Stimulated activated CD8-positive, alpha-beta memory T cell treated with anti-CD3 and anti-CD28 coated beads, Interleukin-7, amount 100 ng/mL, for 48 hours (primary cell): ENCODE measurements at places on chromosomes 12 and 14.

DNA sequence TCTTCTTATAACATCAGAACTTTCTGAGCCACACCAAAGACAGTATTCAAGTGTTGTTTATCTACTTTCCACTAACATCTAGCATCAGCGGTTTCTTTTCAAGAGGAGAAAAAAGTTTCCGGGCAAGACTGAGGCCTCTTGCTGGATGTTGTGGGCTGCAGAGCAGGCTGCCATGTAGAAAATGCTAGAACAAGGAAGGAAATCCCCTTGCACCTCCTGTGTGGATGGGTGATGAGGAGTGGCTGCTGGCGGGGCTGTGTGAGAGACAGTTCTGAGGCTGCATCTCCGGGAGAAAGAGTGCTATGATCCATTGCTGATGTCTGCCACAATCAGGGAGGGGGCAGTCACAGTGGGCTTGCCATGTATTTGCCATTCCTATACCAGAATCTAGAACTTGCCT, 37.8 kb upstream of the PPP1CC start:
- DNase-seq, result no peak

- DNase-seq, result no peak
Observed at GRCh38 chr12:49983892-49984291, 11.1 kb downstream of the AQP6 start.

- no peak for DNase-seq
Observed at GRCh38 chr14:102900631-102901571, 21.6 kb upstream of the AMN start.

DNA sequence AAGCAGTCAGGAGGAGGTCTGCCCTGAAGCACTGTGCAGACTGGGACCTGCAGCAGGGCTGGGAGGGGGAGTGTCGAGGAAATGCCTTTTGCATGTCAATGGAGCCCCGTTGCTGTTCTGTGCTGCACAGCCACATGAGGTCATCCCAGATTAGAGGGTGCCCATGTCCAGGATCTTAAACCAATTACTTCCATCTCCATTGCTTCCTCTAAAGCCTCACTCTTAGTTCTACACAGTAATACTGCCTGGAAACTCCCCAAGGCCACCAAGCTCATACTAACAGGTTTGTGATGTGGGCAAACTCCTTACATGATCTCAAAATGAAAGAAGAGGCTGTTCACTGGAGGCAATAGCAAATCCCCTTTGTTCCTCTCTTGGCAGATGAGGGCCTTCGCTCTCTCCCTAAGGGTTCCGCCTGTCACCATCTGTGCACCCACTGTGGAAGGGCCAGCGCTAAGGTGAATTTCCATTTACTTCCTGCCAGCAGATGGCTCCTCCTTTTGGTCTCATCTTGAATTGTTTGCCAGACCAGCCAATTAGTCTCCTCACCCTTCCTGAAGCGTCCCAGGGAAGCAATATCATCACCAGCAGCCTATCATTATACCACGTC, 35.4 kb upstream of the LTA4H start:
- DNase-seq, result no peak

- DNase-seq, result no peak
Observed at GRCh38 chr12:110688446-110689280, at the start of gene HVCN1. TSS of gene HVCN1 (minus strand) at chr12:110689115. CDS start at chr12:110683245, 5,870 bp downstream.

- no peak for DNase-seq
Observed at GRCh38 chr12:117774941-117775775, 193.6 kb downstream of the KSR2 start.

DNA sequence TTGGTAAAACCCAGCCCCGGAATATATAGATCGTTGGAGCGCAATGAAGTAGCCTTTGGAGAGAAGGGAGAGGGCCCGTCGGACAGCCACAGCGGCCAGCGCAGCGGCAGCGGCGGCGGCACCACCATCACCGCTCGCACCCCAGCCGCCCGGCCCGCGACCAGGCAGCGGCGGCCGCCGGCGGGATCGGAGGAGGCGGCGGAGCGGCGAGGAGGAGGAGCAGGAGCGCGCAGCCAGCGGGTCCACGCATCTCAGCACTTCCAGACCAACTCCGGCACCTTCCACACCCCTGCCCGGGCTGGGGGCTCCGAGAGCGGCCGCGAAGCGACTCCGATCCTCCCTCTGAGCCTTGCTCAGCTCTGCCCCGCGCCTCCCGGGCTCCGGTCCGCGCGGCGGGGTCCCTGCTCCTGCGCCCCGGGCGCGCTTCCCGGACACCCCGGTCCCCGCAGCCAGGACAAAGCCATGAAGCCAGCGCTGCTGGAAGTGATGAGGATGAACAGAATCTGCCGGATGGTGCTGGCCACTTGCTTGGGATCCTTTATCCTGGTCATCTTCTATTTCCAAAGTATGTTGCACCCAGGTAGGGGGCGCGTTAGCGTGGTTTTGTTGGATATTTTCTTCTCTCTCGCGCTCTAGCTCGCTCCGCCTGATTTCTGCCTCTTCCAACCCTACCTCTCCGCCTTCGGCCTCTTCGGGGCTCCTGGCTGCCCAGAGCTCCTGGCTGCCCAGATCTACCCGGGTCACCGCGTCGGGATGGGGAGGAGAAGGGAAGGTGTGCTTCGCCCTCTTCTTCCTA, 400 bp downstream of the CHST11 start:
- no peak for DNase-seq

DNA sequence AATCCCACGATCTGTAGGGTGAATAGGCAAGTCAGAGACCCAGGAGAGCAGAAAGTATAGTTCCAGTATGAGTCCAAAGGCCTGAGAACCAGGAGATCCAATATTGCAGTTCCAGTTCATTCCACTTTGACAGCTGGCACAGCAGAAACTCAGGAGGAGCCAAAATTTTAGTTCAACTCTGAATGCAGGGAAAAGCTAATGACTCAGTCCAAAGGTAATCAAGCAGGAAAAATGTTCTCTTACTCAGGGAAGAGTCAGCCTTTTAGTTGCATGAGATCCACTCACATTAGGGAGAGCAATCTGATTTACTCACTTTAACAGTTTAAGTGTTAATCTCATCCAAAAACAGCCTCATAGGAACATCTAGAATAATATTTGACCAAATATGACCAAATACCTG, 130.2 kb upstream of the LRFN5 start:
- DNase-seq, result no peak

DNA sequence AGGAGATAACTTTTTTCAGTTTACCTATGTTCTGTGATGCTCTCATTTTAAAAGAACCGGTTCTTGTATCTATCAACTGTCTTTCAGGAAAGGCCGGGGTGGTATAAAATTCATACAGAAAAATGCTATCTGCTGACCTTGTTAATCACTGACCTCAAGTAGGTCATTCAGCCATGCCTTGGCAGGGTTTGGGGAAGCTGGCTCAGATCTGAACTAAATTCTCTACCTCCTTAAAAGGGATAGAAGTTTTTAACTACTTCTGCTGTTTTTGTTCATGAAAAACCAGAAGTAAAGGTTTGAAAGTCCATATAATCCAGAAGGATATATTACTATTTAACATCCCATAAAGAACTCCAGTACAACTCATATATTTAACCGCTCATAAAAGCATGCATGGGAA, 10.1 kb downstream of the MYRFL start:
- no peak for DNase-seq

DNA sequence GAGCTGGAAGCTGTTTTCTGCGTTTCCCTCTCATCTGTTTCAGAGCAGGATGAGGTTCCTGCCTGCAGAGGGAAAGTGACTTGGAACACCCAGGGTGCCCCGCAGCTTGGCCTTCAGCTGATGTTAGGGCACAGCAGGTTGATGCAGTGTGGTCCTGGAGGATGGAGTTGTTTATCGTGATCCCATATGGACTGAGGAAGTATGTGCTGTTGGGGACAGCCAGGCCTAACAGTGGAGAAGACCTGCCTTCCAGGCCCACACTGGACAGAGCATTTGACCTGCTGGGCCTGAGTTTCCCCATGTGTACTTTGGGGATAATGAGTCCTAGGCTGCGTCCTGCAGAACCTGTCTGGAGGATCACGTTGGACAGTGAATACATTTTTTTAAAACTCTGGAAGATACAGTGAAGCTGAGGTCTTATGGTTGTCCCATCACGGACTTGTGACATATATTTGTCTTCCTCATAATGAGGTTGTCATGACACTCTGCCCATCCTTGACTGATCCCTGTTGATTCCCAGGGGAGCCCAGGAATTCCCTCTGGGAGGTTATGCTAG, 12.8 kb downstream of the SERPINA1 start:
- no peak for DNase-seq

DNA sequence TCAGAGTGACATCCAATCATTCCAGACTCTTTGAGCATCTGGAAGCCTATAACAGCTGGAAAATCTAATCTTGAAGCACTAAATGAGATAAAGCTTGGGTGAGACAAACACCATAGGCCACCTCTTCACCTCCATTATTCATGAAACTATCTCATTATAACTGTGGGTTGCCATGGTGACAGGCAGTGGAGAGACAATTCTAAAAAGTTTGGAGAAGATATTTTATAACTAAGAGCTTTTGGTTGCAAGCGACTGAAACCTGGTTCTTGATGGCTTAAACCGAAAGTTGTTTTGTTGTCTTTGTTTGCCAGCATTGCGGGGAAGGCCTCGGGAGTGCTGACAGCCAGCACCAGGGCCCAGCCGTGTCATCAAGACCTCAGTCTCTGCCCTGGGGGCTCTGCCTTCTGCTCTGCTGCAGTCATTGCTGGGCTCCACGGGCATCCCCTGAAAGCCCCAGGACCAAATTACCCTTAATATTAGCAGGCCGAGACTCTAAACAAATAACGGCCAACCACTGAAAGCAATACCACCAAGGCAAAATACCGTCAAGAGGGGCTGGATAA, 353.6 kb upstream of the SFSWAP start:
- DNase-seq, result no peak

DNA sequence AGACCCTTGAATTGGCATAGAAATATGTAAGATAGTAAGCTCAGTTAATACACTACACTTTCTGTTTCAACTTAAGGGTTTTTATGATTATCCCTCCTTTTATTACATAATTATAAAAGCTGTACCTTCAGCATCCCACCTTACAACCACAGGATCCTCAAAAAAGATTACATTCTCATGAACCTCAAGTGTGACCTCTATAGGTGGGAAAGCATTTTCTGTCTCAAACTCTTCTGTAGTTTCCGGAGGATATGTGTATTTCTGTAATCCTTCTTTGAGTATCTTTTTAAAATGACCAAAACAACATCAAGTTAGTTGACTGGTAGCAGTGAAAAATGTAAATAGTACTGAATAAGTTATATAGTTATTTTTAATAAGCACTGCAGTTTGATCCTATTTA, 75.9 kb downstream of the DNAI7 start:
- DNase-seq, result no peak

DNA sequence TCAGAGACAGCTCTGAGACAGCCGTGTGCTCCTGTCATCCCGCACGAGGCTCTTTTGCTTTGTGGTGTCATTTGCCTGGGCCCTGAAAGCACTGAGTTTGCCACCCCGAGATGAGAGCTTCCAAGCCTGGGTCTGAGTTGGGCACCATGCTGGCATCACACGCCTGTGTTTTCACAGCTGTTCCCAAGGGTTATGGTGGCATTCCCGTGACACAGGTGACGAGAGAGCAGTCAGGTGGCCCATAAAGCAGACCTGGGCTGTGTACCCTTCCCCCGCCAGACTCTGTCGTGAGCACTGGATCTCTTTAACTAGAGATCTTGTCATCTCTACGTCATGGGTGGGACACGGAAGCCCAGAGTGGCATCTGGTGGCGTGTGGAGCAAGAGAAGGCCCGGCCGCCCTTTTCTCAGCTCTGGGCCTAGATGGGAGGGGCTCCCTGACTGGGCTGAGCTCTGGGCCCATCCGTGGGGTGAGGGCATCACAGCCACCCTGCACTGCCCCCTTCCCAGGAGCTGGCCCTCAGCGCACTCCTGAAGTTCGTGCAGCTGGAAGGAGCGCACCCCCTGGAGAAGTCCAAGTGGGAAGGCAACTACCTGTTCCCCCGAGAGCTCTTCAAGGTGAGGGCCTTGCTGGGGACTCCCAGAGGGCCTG, 2.6 kb downstream of the NOC4L start:
- no peak for DNase-seq

DNA sequence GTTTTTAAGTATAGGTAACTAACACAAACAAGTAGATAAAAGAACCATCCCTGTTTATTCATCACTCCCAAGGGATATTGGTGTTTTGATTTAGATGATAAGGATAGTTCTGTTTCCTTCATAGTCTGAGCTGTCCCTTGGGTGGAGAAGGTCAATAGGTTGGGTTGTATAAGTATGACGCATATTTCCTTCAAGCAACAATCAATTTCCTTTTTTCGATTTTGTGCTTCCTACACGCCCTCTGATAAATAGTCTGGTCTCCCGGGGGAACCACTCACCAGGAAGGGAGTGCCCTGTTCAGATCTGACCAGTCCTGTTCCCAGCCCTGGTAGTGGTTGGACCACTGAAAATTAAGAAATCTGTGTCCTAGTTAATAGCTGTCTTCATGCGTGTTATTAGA, 378.8 kb upstream of the FAR2 start:
- no peak for DNase-seq

GRCh38 chr12:5232826-5233500, 189.3 kb downstream of the KCNA5 start:
- no peak for DNase-seq

DNA sequence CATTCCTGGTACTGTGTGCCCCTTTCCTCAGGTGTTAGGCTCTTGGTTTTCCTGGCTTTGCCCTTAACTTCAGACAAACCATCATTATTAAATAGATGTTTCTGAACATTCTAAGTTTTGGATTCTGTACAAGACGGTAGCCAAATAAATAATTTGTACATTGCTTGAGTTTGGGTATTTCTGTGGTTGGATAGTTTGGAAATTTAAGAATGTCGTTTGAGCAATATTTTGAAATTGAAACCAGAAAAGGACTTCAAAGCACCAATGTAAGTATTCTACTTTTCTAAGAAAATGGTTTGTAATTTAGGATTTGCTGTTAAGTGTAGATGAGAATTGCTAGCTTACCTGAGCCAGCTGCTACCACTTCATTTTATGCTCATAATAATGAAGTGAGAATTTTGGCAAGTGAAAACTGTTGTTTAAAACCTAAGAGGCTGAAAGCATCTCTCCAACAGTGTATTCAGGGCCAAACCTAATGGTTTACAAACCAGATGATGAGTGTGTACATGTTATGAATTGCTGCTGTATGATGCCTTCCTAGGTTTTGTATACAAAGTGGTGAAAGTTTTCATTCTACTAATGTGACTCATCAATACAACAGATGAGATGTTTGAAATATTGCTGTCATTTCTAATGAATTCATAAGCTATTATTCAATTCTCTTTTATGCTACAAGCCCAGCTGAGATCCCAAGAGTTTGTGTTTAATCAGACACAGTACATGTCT, 181.5 kb upstream of the PRKD1 start:
- DNase-seq, result no peak

GRCh38 chr14:74661726-74662450, 49.9 kb upstream of the LTBP2 start:
- DNase-seq, result no peak
